Stimulated activated CD4-positive, alpha-beta T cell treated with anti-CD3 and anti-CD28 coated beads, Interleukin-15, amount 100 ng/mL, for 1 hour (primary cell): ENCODE measurements at places on chromosomes 5 and 9.

- no peak for DNase-seq
Observed at GRCh38 chr5:67765697-67766096, 449.9 kb upstream of the PIK3R1 start.

DNA sequence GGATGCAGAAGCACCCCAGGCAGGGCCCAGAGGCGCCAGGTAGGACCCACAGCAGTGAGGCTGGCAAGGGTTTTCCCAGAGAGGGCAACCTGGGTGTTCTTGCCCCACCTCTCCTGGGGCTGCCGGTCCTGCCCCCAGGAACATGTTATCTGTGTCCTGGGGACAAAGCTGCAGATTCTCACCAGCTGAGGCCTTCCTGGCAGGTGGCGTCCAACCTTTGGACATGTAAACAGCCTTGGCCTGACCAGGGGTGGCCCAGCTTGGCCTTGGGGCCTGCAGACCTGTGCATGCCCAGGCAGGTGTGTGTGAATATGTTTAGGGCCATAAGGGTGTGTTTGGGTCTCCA, 101.8 kb upstream of the LARP1 start:
- DNase-seq = no peak

DNA sequence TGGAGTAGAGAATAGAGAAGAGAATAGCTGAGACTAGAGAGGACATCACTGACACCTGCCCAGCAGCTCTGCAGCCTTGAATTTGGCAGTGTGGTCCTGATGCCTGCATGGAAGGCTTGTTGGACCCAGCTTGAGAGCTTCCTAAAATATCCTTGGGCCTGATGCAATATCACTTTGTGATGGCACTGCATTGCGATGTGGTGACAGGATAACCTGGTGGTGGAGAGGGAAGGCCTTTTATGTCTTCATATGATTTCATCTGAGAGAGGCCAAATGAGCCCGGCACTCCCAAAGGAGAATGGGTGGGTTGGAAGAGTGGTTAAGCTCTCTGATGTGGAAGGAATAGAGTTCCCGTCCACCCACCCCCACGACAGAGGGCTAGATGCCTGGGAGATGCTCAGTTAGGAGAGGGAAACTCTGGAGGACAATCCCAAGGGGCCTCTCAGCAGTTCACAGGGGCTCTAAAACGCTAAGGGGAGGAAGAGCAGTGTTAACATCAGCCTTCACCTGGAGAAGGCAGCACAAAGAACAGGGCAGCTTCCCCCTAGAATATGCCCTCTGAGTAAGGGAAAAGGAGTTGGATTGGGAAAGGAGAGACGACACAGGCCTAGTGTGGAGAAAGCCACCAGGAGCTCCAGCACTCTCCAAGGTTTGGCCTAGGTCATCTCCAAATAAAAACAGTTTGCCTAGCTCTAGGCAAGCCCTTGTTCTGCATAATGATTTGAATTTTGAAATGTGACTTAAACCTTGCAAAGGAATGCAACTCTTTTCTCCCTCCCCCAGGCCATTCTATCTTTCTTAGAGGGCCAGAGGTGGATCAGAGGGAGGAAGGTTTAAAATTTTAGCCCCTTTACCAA, 99.8 kb upstream of the SSBP2 start:
- DNase-seq = no peak

DNA sequence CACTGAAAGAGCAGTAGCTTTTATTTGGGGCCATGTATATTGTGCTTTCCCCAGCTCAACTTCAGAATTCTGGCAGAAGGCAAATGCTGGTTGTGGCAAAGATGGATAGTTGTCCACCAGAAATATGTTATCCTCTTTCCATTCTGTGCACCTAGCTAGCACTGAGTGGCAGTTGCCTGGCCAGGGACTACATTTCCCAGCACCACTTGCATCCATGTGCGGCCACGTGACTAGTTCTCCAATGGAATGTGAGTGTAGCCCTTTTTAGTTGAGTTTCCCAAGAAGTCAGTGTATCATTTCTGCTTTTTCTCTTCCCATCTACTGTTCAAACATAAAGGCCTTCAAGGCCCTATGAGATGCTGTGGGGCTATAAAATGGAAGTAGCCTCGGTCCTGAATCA, 354.0 kb upstream of the CLINT1 start:
- DNase-seq = no peak

GRCh38 chr5:143390941-143391340, 12.5 kb downstream of the NR3C1 start:
- DNase-seq = no peak

DNA sequence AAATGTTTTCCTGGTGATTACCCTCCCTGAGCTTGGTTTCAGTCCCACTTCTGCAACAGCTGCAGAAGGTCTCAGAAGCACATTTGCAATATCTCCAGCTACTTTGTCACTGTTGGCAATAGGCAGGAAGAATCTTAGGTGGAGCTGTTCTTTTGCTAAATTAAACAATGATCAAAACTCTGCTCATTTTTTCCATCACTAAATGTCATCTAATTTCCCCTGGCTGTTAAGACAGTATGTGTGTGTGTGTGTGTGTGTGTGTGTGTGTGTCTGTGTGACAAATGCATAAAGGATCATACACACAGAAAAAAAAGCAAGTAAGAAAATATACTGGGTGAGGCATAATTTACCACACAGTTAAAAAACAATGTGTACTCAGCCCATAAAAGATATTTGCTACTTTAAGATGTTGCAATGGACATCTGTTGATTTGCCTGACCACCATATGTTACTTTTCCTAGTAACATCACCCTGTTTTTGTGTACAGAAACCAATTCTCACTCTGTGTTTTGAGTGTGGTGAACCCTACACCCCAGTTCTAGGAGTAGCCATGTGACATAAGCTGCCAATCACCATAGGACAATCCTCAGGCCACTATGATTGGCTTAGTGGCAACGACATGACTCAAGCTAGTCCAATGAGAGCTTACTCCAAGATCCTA, 572.6 kb upstream of the CLINT1 start:
- no peak for DNase-seq

GRCh38 chr9:112104401-112104800, 70.7 kb downstream of the SUSD1 start:
- DNase-seq = no peak

- no peak for DNase-seq
Observed at GRCh38 chr9:76600007-76600615, 141.1 kb downstream of the GCNT1 start.

- DNase-seq = no peak
Observed at GRCh38 chr5:65034029-65034812, 265.5 kb downstream of the CWC27 start.

- DNase-seq = no peak
Observed at GRCh38 chr9:26781906-26782305, 110.7 kb downstream of the CAAP1 start.

DNA sequence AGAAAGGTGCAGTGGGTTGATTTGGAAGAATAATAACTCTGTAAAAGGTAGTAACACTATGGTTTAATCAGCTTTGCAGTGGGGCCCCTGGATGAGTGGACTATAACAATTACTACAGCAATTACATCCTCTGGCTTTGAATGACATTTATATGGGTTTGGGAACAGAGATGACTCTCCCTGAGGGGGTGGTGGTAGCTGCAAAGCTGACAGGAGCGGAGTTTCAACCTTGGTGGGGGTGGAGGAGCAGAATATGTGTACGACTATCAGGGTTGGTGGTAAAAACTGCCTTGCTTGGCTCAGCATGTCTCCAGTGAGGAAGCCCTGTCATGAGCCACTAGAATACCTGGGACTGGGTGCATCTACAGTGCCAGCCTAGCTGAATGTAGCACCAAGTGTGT, 28.3 kb upstream of the NR3C1 start:
- no peak for DNase-seq

DNA sequence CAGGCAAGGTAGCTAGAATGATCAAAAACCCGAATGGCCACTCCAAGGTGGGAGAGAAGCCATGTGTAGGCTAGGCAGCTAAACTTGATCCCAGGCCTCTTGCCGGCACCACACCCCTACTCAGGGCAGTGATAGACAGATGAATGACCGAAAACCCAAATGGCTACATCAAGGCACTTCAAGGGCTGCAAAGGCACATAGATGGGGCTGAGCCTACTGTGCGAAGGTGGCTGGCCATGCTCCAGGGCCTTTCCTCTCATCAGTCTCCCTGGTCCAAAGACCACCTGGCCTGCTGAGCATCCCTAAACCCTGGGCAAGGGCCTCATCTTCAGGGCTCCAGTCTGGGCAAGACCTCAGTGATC, 3.7 kb upstream of the TIFAB start:
- no peak for DNase-seq

GRCh38 chr9:93648836-93649235, 72.5 kb downstream of the PHF2 start:
- no peak for DNase-seq

- no peak for DNase-seq
Observed at GRCh38 chr5:10455277-10455670, 13.6 kb downstream of the ROPN1L start.

DNA sequence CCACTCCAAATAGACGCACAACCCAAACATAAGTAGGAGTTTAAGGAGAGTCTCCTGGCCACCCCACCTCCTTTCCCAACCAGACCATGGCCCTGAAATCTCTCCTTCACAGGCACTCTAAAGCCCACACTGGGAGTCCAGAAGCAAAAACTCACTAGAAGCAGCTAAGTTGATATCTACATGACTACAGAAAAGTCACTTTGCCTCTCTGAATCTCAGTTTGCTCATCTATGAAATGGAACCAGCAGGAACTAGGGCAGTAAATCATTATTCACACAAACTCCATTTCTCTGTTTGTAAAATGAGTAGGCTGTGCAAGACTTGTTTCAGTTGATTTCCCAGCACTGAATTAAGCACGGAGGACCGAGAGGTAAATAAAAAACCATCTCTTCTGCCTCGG, 4.1 kb upstream of the WWC1 start:
- no peak for DNase-seq

- DNase-seq = no peak
Observed at GRCh38 chr5:45696206-45696836, at the start of gene HCN1. TSS of gene HCN1 (minus strand) at chr5:45696380.

DNA sequence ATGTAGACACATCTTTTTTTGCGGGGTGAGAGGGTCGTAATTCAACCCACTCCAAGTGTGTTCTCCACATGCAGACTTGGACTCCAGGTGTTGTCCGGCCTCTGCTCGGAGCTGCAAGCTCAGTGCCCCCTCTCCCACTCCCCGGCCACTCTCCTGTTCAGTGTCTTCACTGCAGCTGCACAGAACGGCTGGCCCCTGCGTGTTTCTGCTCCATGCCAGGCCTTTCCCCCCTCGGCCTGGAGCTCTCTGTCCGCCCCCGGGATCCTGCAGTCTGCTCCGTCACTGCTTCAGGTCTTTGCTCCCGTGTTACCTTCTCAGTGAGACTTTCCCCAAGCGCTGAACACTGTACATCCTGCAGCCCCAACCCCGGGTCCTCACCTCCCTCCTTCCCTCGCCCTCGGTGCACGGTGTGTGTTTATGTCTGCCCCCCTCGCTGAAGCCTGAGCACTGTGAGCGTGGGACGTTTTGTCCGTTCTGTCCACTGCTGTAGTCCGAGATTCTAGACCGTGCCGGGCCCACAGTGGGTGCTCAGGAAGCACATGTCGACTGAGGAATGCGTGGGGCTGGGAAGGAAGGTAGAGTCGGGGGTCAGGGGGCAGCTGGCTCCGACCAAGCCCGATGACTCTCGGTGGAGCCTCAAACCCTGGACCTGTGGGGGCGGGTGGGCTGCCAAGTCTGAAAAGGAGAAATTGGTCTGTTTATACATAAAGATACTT, 26.4 kb upstream of the GFPT2 start:
- no peak for DNase-seq

DNA sequence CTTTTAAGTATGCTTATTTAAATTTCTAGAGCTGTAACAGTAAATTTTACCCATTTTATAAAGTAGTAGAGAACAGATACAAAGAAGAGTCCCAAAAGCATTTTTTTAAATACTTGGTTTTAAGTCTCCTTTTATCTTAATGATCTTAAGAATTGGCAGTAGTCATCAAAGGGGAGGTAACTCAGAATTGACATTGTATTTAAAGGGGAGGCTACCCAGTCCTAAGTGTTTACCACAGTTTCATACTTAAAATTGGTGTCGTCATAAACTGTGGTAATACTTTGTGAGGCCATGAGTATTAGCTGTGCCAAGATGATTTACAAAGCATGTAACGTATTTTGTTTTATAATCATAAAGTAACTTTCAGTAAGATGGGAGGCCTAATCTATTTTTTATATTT, 14.8 kb downstream of the SLC25A46 start:
- no peak for DNase-seq

DNA sequence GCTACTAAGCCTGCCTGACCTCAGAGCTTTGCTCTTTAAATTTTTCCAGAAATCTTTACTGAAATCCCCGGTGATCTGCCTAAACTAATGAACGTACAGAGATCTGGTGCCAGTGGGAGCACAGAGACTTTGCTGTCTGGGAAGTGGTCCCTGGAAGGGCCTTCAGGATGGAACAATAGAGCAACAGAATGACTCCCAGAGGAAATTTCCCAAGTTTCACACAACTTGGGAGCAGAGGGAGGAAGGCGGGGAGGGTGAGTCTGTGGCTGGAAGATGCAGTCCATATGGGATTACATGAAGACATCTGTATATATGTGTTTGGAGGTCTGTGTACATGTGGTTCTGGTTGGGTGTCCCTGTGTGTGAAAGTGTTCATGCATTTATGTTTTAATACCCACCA, 638.3 kb downstream of the CCDC171 start:
- no peak for DNase-seq

- no peak for DNase-seq
Observed at GRCh38 chr5:145941448-145942130, 5.2 kb downstream of the SH3RF2 start.

DNA sequence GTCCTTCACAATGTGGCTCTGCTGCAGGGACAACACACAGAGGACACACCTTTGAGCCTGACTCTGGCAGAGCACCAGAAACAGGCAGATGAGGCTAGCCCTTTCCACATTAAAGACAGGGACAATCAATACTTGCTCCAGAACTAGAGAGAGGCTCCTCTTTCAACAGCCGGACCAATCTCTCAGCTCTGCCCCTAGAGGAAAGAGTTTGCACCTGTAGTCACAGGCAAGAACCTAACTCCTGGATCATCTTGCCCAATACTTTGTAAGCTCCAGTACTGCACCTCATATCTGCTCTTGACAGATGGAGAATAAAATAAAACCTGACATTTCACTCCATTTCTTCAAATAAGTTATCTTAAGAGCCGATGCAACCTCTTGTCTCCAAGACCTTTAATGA, 52.1 kb downstream of the EPB41L4A start:
- DNase-seq = no peak

DNA sequence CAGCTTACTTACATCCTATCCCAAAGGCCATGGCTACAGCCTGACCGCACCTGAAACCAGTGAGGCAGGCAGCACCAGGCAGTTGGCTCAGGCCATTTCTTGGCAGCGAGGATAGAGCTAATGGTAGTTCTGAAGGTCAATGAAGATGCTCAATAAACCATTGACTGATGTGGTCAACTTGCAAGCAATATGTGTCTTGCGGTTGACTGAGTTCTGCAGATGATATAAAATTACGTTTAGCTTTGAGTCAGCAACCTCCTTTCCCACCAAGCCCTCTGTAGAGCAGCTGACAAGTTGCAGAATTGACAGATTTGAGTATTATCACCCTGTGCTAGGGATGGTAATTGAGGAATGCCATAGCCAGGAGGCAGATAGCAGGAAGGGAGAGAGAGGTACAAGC, 189.0 kb upstream of the PUM3 start:
- no peak for DNase-seq
